ENCODE measurements at places on chromosomes 13 and 19.

DNA sequence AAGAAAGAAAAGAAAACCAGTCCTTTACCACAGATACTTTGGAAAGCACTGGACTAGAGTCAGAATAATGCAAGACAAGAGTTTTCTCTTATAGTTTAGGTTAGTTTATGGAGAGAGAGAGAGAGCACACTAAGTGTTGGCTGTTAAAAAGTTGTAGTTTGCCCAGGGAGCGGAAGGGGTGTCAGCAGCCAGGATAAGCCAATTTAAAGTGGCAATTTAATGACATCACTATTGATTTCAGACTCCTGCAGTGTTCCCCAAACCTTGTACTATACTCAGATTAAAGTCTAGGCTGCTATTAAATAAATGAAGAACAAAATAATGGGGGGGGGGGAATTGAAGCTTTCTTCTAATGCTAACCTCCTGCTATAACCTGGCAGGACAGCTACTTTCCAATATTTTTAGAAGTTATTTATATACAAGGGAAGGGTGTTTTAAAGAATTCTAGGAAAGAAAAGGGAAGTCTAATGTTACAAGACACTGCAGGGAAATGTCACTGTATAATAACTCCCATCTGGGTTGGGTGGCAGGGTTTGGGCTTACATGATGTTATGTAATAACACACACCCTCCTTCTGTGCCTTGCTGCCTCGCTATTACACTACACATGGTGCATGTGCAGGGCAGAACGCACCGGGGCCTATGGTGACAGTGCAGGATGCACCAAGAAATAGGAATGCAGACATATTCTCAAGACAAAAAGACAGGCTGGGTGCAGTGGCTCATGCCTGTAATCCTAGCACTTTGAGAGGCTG is 19.9 kb downstream of the TPT1 start:
- no peak for DNase-seq

DNA sequence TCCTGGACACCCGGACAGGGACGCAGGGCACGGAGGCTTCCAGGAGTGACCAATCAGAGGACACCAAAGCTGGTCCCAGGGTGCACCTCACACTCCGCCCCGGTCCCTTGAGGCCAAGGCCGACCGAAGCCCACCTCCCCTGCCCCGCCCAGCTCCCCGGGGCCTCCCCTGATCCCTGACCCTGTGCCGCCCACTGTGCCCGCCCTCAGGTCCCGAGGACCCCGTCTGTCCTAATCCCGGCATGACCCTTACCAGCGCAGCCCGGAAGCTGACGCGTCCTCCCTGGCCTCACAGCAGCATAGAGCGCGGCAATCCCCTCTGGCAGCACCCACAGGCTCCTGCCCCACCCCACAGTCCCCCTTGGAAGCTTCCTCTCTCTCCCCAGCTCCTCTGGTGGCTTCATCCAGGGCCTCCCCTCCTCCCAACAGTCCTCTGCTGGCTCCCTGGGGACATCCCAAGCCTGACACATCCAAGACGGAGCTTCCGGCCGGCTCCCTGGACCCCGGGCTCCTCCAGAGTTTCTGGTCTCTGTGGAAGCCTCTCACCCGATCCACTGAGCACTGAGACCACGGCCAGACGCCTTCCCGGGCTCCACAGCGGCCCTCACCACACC is 7.4 kb upstream of the CDC34 start:
- no peak for DNase-seq

- no peak for DNase-seq
Measured at GRCh38 chr19:49775742-49776370, 9.1 kb downstream of the AP2A1 start.

DNA sequence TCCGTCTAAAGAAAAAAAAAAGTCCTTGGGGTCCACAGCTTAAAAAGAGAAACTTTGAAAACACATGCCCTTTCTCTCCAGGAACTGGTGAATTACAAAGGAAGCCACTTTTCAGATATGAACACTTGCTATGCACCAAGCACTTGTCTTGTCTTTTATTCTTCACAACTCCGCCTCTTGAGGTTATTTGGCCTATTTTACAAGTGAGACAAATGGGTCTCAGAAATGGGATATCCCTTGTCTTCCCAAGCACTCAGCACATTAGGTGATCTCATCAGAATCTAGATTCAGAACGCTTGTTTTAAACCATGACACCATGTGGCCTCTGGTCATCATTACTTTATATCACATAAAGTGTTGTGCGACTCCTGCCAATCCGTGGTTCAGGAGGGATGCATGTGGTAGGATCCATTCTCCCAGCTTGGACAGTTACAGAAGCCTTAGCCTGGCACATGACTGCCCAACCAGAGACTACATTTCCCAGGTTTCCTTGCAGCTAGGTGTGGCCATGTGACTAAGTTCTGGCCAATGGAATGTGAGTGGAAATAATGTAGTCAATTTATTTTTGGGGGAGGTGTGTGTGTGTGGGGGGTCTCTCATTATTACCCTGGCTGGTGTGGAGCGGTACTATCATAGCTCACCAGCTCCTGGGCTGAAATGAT is 13.9 kb downstream of the TSKS start:
- DNase-seq = peak; percentile 19

DNA sequence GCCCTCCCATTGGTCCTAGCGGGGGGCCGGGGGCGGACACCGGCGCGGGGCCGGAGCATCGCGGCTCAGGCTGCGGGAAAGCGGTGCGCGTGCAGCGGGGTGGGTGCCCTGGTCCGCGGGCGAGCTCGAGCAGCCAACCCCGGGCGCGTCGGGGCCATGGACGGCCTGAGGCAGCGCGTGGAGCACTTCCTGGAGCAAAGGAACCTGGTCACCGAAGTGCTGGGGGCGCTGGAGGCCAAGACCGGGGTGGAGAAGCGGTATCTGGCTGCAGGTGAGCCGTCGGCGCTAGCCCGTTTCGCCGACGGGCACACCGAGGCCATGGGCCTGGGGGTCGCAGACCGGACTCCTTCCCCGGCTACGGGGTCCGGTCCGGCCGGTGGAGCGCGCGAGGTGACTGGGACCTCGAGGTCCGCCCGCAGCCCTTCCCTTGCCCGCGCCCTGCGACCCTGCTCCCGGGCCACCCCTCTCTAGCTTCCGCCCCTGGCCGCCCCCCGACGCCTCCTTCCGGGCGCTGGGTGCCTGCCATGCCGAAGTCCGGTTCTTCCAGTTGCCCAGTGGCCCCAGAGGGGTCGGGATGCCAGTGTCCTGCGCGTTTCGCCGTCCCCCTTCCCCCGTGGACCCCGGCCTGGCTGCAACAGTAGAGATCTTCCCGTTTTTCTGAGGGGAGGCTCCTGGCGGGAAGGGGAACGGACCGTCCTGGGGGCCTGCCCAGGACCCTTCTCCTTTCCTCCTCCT is at the start of gene REEP6:
Gene REEP6, plus strand, starts transcription at position 68 of the 735 bp plus-strand sequence. Its CDS starts 89 bp downstream, at position 157.
- DNase-seq = no peak

DNA sequence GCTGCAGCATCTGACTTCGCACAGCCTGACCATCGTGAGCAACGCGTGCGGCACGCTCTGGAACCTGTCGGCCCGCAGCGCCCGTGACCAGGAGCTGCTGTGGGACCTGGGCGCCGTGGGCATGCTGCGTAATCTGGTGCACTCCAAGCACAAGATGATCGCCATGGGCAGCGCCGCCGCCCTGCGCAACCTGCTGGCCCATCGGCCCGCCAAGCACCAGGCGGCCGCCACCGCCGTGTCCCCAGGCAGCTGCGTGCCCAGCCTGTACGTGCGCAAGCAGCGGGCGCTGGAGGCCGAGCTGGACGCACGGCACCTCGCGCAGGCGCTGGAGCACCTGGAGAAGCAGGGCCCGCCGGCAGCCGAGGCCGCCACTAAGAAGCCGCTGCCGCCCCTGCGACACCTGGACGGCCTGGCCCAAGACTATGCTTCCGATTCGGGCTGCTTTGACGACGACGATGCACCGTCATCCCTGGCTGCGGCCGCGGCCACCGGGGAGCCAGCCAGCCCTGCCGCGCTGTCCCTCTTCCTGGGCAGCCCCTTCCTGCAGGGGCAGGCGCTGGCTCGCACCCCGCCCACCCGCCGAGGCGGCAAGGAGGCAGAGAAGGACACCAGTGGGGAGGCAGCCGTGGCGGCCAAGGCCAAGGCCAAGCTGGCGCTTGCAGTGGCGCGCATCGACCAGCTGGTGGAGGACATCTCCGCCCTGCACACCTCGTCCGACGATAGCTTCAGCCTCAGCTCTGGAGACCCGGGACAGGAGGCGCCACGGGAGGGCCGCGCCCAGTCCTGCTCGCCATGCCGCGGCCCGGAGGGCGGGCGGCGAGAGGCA is 13.6 kb downstream of the C19orf25 start:
- DNase-seq = peak; percentile 58

DNA sequence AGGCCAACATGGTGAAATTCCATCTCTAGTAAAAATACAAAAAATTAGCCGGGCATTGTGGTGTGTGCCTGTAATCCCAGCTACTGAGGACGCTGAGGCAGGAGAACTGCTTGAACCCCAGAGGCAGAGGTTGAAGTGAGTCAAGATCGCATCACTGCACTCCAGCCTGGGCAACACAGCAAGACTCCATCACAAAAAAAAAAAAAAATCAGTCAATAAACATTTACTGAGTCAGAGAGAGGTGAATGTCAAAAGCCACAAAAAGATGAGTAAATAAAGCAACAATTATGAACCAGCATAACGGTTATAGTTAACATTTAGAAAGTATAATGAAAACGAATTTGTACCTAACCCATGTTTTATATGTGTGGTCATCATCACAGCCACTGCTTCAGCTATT is 23.1 kb downstream of the PSPC1 start:
- no peak for DNase-seq

- DNase-seq = no peak
Measured at GRCh38 chr13:95516021-95516420, 36.5 kb upstream of the CLDN10 start.
